A172 (cell line): ENCODE measurements at places on chromosomes 4 and X.

DNA sequence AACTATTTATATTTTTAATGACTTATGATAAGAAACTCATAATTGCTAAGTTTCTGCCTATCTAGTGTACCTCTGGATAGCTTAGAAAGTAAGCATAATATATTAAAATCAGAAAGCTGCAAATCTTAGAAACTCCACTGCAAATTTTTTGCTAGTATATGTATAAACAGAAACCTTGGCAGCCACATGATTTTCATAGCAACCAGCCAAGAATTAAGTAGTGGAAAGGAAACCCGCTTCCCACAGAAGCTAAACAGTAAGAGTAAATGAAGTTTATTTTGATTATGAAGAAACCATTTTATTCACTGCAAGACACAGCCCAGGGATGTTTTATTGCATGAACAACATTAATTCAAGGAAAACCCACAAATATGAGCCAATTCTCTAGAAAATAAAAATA lies 872.5 kb upstream of the ADGRL3 start:
- DNase-seq: no peak

GRCh38 chrX:68989456-68989855 lies 160.6 kb downstream of the EFNB1 start:
- DNase-seq: no peak

DNA sequence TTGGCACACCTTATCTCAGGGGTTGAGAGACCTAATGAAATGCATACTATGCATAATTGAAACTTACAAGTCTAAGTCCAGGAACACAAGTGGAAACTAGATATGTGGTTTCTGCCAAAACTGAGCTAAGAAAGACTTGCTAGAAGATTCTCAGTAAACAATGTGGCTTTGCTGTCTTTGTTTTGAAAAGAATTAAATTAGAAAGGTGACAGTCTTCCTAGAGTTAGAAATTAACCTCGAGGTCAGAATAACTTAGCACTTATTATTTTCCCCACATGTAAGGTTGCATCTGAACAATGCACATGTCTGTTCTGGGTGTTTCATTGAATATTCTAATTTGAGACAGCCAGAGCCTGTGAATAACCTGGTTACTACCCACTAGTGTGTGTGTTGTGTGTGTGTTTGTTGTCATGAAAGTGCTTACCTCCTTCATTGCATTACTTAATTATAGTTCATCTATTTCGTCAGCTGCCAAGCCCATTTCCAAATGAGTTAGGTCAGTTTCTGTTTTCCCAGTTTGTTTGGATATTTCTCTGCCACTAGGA lies 1.5 kb downstream of the EREG start:
- no peak for DNase-seq

DNA sequence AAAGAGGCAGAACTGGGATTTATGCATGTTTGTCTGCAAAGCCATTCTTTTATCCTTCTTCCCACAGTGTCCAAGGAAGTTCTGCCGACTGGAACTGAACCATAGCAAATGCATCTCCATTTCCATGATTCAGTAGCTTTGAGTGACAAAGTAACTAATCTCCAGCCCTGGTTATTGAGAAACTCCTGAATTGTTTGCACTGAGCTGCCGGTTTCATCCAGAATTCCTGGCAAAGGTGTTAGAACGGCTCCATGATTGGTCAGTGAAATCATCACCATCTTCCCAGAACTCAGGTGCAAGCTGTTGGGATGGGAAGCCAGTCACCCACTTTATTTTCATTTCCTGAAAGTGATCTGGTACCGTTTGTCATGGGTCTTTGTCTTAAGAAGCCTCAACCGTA lies 47.0 kb upstream of the SLC34A2 start:
- DNase-seq: no peak

GRCh38 chrX:78800694-78801093 lies 53.2 kb downstream of the LPAR4 start:
- no peak for DNase-seq

GRCh38 chr4:143616771-143617170 lies 83.7 kb downstream of the FREM3 start:
- peak; percentile 88 for DNase-seq

DNA sequence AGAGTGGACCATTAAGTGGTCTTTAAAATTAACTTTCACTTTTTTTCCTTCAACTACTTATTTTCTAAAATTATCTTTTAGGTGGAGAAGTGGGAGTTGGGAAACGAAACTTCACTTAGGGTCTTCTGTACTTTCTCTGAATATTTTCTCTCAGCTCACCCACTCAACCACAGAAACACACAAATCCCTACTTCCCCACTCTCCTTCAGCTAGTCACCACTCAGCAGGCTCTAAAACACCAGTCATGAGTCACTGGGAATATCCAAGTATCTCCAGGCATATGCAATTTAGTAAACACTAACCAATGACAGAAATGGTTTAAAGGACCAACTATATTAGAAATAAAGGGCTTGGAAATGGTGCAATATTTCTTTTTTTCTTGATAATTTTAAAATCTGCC lies 153.0 kb upstream of the RPS6KA6 start:
- no peak for DNase-seq

DNA sequence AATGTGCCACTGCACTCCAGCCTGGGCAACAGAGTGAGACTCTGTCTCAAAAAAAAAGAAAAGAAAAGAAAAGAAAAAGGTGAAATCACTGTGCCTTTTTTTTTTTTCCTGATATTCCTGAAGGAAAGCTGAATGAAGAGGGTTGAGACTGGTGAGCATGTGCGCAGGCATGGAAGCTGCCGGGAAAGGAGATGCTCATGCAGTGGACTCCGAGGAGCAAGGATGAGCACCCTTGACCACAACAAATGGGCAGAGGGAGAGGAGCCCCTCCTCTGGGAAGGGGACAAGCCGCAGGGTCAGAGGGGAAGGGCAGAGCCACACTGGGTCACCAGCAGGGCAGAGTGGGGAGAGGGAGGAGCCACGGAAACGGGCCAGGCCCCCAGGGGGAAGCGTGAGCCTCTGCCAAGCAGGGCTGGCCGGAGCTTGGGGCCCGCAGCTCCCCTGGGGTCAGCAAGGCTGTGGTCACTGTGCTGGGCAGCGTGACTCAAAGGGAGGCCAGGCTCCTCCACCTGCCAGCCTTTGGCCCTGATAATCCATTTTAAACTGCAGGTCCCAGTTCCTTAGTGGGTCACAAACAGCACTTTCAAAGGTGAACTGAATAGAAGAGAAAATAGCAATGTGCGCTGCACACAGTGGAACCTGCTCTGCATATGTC lies 79.8 kb downstream of the NAT8L start:
- DNase-seq: no peak

- DNase-seq: no peak
These were observed 27.2 kb downstream of the TMSB4X start for GRCh38 chrX:13001961-13002671.

GRCh38 chr4:67103001-67103747 lies 442.1 kb downstream of the CENPC start:
- DNase-seq: no peak

GRCh38 chr4:30696191-30696590 lies 24.0 kb upstream of the PCDH7 start:
- no peak for DNase-seq

DNA sequence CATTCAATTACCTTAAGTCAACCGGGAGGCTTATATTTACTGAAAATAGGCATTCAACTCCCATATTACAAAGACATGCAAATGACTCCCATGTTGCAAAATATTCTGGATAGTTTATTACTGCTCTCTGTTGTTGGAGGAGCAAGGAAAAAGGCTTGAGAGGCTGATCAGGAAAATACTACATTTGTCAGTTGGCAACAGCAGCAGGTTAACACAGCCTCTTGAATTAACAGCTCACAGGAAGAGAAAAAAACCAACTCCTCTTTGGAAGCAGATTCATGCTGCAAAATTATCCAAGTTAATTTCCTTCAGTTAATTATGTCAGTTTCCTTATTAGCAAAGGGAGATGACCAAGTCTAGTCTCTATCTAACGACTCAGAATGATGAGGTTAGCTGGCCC lies 238.9 kb downstream of the MAML3 start:
- no peak for DNase-seq

DNA sequence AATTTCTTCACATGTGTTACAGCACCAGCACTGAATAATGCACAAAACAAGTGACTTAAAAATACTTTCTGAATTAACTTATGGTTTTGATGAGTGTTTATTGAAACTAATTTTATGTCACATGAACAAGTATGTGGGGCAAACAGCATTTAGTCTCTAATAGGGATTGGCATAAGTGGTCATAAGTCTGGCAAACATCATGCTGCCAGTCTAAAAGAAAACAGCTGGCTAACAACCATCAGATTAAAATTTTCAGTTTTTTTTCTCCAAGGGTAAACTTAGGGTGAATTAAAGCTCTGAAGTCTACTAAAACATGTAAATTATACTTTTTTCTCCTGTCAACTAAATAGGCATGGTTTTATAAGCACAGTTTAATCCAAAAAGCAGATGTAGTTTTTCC lies 1014.2 kb downstream of the FAT4 start:
- DNase-seq: no peak

DNA sequence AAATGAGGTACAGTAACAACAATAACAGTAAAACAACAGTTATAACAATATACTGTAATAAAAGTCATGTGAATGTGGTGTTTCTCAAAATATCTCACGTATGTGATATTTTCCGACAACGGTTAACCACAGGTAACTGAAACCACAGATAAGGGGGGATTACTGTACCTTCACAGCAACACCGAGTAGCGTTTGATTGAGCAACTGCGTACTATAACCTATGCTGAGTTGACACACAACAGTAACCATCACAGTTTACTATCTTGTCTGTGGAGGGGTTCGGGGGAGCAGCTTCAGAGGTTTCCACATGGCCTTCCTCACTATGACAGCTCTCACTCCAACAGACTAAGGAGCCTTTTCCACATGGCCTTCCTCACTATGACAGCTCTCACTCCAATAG lies 13.4 kb downstream of the RBMX2 start:
- no peak for DNase-seq

- peak; percentile 15 for DNase-seq
These were observed 909.1 kb downstream of the FAT4 start for GRCh38 chr4:126223784-126224407.

- DNase-seq: peak; percentile 42
These were observed 243.2 kb downstream of the CPE start for GRCh38 chr4:165621983-165622382.

GRCh38 chr4:5237086-5237660 lies 185.9 kb downstream of the STK32B start:
- no peak for DNase-seq

GRCh38 chrX:7545564-7545963 lies 297.4 kb upstream of the VCX start:
- DNase-seq: no peak

DNA sequence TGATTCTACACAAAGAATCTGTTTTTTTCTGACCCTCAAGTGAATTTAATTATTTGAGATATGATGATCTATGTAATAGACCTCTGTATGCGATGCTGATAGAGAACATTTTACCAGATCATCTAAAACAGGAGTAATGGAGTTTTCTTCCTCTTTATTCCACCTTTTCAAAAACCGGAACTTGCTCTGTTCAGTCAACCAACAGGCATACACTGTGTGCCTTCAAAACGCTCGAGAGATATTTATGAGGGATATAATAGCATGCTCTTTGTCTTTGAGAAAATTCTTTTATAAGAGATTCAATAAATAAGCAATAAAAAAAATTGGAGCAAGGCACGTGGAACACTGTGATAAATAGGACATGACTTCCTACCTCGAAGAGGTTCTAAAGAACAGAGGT lies 2.0 kb downstream of the NYX start:
- DNase-seq: no peak

DNA sequence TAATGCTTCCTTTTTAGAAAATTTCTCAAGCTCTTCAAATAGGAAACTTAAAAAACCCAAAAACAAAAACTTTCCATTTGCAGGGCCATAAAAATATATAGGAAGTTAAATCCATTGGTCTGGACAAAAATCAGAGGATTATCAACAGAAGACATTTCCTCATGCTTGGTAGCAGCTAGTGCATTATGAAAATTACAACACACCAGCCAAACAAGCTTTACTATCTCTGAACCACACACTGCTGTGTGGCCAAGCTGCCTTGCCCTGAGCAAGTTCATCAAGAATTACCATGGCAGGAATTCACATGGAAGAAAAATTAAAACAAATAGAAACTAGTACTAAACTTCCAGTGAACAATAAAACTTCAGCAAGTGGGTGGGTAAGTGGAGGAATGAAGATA lies 3.6 kb downstream of the USP46 start:
- DNase-seq: no peak

- no peak for DNase-seq
These were observed 195.3 kb downstream of the KCNIP4 start for GRCh38 chr4:21753084-21753760.

- no peak for DNase-seq
These were observed 84.2 kb upstream of the WDFY3 start for GRCh38 chr4:85050736-85051135.

- DNase-seq: no peak
These were observed 195.2 kb upstream of the ANXA10 start for GRCh38 chr4:167897116-167897515.

- no peak for DNase-seq
These were observed 24.2 kb upstream of the MAN2B2 start for GRCh38 chr4:6550821-6551220.

GRCh38 chr4:38565271-38566199 lies 98.5 kb upstream of the KLF3 start:
- DNase-seq: no peak

DNA sequence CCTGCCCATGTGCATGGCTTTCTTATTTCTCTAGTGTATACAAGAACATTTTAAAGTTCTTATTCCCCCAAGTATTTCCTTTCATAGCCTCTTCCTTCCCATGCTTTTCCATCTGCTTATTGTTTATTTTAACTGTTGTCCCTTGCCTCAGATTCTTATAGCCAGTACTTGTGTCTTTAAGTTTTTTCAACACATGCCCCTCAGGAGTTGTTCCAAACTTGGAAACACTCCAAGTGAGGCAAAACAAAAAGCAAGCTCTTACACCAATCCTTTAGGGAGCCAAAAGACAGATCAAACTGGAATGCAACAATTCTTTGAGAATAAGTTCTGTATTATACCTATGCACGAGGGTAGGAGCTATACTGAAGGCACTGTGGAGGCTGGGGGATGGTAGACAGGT lies 222.0 kb upstream of the STK26 start:
- DNase-seq: no peak

- DNase-seq: no peak
These were observed 1002.9 kb upstream of the IGFBP7 start for GRCh38 chr4:58113126-58113525.
